ENCODE measurements at places on chromosomes 16 and 17.

- no peak for DNase-seq
Measured at GRCh38 chr16:3479654-3480216, 15.6 kb downstream of the C16orf90 start.

DNA sequence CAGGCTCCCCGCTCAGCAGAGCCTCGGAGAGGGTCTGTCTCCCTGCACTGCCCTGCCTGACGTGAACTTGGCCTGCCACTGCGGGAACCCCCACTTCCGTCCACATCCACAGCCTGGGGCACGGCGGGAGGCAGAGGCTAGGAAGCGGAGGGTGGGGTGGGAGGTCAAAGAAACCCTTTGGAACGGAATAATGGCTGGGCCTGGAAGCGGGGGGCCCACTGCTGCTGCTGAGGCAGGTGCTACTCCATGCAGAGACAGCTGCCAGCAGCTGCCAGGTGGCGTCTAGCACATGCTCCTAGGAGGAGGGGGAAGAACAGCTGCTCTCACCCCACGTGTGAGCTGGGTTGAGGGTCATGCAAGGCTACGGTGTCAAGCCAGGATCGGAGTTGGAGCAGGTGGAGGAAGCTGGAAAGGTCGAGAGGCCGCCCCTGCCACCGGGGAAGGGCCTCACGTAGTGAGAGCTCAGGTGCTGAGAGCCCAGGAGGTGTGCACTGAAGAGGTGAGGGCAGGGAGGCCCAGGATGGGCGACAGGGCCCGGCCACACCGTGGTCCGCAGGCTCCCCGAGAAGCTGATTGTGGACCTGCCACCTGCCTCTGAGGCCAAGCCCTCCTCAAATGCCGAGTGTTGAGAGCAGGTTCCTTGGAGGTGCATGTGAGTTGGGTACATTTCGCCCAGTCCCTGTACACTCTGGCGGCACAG lies 9.8 kb downstream of the FSCN2 start:
- no peak for DNase-seq

GRCh38 chr17:80859002-80859941 lies 132.4 kb upstream of the CHMP6 start:
- no peak for DNase-seq

DNA sequence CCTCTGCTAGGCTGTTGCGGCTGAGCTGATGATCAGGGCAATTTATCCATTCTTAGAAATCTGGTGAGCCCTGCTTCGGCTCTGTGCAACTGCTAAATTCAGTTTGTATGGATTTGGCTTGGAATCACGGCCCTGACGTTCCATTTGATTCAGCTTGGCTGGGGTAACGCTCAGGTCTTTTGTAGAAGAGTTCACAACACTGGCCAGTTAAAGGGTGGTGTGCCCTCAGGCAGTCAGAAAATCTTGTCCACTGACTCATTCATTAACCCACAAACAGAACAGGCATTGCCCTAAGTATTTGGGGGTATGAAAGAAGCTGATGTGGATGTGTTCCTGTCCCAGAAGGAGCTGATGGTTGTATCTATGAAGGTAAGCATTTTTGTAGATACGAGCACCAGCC lies 53.9 kb downstream of the GNAO1 start:
- DNase-seq: no peak

GRCh38 chr17:82231312-82231561 lies 2.4 kb downstream of the SLC16A3 start:
- DNase-seq: no peak

Measured in osteocyte (in vitro differentiated cells).